Caki2 (cell line): ENCODE measurements at places on chromosomes 1 and 21.

DNA sequence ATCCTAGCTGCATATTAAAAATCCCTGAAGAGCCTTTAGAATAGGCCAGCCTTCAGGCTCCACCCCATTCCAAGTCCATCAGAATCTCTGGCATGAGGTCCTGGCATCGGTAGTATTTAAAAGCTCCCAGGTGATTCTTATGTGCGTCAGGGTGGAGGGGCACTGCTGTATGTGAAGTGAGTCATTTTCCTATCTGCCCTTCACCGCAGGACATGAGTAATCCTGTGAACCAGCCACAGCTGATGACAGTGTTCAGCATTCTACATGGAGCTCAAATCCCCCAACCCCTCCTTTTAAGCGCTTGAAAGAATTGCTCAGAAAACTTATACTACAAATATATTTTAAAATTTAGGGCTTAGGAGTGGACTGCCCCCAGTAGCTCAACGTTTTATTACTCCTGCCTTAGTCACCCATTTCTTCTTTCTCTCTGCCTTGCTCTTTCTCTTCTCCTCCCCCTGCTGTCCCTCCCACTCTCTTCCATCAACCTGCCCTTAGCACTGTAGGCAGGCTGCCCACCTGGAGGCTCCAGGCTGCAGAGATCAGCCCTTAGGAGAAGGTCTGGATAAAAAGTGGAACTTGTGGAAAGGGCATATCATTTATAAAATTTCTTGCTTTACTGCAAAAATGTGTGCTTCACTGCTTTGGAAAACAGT lies 73.8 kb upstream of the ZNF281 start:
- DNase-seq: peak; percentile 88

- DNase-seq: no peak
These were observed 80.2 kb downstream of the MAST2 start for GRCh38 chr1:45883658-45884057.

GRCh38 chr21:29290240-29290639 lies 8.5 kb upstream of the BACH1 start:
- DNase-seq: no peak

DNA sequence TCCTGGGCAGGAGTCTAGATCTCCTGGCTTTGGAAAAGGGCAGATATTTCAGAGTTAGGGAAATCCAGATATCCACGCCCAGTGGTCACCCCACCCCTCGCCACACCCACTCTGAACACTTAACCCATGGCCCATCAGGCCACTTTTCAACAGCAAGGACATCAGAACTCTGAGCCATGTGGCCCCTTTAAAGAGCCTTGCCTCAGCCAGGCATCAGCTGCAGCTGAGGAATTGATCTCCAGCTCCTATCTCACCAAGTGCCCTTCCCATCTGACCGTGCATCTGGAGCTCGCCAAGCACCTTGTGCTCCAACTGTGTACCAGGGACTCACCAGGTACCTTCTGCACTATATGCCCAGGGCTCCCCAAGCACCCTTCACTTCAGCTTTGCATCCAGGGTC lies 20.2 kb upstream of the SH2D2A start:
- DNase-seq: no peak

GRCh38 chr1:24874056-24874455 lies 56.0 kb downstream of the RUNX3 start:
- DNase-seq: no peak

GRCh38 chr1:24250224-24250623 lies 63.1 kb upstream of the IFNLR1 start:
- no peak for DNase-seq

DNA sequence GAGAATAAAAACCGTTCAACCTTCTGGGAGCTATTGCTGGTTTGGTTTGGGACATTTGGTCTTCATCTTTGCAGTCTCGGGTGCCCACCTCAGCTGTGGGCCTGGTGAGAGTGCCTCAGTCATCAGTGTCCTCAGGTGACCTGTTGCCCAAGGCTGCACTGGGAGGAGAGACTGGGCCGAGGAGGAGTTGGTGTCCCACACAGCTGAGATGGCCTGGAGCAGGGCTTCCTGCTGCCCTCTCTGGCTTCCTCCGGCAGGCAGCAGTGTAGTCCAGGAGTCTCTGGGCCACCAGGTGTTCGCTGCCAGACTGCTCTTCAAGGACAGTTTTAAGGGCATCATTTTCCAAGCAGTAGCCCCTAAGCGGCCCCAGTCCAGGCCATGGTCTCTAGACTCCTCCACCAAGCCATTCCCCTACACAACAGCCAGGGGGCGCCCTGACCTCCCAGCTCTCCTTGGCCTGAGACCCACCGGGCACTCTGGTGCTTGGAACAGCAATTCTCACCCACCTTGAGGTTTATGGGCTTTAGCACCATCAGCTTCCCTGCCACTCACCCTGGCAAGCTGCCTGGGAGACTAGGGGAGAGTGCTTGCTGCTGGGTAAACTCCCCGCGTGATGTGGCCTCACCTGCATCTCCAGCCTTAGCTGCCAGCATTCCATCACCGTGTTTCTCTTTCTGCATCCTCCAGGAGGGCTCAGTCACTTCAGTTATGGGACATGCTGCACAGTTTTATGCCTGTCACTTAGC lies 9.1 kb upstream of the SYTL1 start:
- DNase-seq: no peak

DNA sequence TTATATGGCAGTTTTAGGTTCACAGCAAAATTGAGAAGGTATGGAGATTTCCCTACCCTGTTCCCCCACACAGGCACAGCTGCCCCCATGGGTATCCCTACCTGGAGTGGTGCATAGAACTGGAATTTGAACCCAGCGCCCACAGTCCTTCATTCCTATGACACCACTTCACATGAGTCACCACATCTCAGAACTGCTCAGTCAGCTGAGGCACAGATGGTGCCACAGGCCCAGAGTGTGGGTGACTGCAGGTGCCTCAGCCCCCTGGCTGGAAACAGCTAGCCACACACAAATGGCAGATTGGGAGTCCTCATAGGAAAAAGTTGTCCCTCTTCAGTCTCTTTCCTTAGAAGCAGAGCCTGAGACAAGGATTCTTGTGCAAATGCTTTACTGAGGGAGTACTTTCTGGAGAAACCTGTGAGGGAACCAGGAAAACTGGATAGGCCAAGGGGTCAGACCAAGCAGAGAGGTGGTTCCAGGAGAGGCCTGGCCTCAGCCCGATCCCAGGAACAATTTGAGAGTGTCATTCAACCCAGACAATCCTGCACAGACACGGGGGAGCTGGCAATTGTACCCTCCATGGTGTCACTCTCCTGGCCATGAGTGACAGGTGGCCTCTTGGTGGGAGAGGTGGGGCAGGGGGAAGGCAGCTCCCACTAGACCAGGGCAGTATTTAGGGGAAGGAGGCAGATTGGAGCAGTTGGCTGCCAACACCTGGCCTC lies 6.9 kb downstream of the PLA2G2D start:
- no peak for DNase-seq

DNA sequence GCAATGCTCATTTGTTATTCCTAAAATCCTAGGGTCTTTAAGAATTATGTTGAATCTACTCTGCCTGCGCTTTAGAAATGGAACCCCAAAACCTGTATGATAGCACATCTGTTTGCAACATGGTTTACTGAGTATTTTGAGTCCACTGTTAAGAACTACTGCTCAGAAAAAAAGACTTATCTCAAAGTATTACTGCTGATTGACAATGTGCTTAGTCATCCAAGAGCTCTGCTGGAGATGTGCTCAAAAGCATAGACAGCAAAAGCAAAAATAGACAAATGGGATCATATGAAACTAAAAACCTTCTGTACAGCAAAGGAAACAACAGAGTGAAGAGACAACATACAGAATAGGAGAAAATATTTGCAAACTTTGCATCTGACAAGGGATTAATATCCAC lies 107.0 kb downstream of the CTH start:
- no peak for DNase-seq

DNA sequence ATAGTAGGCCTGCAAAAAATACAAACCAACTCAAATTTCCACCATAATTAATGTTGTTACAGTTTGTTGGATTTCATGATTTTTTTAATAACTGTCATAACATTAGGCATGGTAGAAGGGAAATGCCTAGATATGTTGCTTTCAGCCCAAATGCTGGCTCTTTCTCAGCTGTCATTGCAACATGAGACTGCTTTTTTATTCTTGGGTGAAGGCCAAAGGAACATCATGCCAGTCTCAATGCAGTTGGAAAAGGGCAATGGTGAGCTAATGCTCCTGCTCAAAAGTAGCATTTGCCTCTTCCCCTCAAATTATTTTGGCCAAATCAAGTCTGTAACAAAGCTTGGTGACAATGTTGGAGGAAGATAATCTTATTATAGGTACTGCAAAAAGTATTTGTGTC lies 877.7 kb upstream of the PRMT6 start:
- no peak for DNase-seq

- DNase-seq: no peak
These were observed 17.5 kb upstream of the C1orf105 start for GRCh38 chr1:172402878-172403569.

GRCh38 chr1:154221278-154222001 lies 685 bp downstream of the UBAP2L start:
- DNase-seq: peak; percentile 35

GRCh38 chr1:2777424-2778219 lies 23.9 kb downstream of the TTC34 start:
- DNase-seq: no peak

- DNase-seq: no peak
These were observed 99.0 kb downstream of the ZZZ3 start for GRCh38 chr1:77583483-77583882.

DNA sequence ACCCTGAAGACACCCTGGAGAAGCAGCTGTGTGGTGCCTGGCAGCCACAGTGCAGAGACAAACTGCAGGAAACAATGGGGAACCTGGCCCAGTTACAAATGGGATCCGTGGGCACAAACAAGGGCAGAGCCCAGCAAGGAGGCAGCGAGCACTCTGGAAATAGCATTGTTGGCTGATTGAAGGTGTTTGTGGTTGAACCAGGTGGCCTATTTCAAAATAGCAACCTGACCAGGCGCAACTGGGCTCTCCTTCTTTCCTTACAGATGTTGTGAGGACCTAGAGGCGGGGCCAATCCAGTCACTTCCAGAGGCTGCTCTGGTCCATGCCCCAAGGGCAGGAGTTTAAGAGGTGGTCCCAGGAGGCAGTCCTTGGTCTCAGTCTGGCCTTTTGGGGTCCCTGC lies 21.7 kb upstream of the ZBTB21 start:
- DNase-seq: no peak

DNA sequence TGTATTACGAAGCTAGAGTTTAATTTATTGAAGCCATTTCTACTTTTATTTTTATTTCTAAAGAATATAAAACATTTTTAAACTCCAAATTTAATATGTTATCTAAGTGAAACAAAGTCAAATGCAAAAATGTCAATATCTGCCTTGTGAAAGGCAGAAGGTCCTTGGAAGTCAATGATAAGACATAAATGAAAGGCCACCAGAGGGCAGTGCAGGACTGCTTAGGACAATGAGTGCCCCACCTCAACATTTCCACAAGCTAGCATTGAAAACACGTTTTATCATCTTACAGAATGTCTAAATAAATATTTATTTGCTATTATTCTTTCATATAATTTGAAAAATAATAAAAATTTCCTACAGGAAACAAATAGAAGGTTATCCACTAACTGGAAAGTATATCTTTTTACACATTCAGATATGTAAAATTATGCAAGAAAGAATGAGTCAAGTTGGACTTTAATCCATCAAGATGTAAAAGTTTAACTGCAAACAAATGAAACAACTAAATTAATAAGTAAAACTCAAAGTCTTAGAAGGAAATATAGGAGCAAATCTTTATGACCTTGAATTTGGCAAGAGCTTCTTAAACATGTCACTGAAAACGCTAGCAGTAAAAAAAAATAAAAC lies 140.1 kb upstream of the FMN2 start:
- DNase-seq: peak; percentile 31

DNA sequence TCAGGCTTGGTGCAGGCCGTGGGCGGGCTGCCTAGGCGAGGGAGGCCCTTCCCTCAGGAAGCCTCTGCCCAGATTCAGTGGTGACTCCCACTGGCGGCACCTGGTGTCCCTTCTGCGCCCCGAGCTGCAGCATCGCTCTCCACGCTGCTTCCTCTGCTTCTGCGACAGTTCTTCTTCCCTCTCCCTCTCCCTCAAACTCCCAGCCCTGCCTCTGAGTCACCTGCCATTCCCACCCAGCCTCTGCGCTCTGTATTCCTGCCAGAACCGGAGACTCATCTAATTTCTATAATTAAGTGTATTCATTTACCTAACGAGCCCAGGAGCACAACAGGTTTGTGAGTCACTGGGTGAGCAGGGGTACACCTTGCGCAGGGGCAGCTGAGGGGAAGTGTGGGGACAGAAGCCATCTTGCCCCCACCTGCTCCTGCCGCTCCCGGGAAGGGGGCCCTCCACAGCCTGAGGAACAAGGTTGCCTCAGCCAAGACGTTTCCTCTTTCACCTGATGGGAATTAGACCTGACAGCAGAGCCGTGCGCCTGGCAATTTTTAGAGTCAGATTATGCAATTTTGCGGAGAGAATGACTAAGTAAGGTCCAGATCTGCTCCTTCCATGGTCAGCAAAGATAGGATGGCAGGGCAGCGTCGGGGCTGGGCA lies 19.4 kb downstream of the KCNC4 start:
- DNase-seq: no peak

DNA sequence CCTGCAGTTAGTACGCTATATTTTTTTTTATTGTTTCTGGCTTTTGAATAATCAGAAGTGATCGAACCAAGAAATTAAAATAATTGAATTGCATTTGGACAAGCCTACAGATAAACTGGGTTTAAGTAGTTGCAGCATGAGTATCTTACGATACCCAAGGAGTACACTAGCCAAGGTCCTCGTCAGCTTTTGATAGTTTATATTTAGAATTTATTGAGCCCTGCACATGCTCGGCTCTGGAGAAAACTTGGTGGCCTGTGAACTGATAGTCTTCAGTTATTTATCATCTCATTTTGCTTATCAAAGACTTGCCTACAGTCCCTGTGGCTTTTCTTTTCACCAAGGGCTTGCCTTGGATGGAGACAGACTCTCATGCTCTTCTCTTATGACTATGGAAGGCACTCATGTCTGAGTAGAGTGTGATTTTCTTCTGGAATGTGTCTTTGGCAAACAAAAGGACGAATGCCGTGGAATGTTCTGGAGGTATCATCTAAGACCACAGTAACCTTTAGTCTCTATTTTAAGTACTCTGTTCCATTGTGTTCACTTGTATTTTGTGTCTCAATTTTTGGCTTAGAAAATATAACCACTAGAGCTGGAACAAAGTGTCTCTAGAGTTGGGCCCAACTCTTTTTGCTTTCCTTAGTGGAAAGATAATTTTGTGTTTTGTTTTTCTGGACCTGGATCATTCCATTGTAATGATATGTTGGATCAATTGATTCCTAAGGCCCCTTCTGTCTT lies 35.9 kb downstream of the BCL9 start:
- DNase-seq: no peak

DNA sequence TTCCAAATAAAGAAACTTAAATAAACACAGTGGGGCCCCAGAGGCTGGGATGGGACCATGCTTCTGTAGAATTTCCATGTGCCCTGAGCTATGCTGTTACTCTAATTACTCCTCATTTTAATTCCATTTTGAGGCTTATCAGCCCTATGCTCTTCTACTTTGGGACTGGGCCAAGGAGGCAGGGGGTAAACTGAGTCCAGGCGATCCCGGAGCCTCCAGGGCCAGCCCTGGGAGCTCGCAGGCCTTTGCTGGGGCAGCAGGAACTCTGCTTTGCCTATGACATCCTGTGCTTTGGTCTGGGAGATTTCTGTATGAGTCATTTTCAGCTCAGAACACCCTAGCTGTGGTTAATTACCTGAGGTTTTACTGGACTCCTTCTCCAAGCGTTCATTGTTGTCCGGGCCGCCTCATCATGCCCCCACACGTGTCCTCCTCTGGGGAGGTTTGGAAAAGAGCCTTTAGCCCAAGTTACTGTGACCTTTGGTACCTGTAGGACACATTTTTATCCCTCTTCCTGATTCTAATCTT lies 95.7 kb downstream of the RHOU start:
- DNase-seq: peak; percentile 71

GRCh38 chr1:40830419-40830943 lies 31.7 kb downstream of the CITED4 start:
- no peak for DNase-seq
